ENCODE measurements at places on chromosomes 13 and 19.
A peak's percentile ranks its signal among the peaks of the same experiment; 100 is the strongest.

DNA sequence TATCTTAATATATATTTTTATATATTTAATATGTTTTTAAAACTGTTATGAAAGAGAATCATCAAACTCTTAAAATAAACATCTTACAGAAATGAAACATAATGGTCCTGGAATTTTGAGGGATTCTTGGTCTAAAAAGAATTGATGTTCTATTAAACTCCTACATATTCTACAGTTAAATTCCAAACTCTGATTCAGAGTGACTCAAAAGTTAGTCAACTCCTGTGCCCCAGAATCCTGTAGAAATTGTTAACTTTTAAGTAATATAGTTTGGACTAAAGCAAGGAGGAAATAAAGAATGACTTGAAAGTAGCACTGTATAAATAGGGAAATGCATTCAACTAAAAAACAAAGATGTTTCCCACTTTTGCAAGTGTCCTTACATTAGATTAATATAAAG is 47.7 kb downstream of the FNDC3A start:
- DNase-seq = no peak

GRCh38 chr19:11273296-11273695 is 11.0 kb upstream of the DOCK6 start:
- DNase-seq = no peak

DNA sequence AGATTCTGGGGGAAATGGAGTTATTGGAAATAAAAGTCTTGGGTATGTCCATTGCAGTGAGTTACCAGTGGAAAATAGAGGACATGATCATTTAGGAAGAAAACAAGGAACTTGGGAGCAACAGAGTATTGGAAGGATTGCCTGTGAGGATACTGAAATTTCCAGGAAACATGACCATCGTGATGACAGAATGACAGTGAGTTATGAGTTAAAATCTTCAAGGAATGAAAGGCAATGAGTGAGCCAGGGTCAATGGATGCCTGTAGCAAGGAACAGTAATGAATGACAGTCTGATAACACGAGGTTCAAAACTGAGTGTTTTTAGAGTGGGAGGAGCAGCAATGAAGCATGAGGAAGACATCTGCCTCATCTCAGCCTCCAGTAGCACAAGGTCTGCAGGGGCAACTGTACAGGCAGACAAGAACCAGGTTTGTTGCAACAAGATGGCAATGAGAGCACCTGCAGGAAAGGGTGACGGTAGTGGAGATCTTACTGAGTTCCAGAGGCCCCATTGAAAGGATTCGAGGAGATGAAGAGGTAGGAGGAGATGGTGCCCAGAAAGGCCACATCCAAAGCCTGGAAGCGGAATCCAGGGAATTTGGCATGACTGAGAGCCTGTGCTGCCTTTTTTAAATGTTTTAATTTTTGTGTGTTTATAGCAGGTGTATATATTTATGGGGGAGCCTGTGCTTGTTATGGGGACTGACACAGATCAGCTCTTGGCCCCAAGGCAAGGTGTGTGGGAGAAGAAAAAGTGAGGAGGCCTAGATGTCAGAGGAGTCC is 43.9 kb downstream of the N4BP2L1 start:
- no peak for DNase-seq

- no peak for DNase-seq
Observed at GRCh38 chr13:23411706-23412105, 21.8 kb downstream of the SACS start.

- DNase-seq = peak; percentile 32
Observed at GRCh38 chr13:26872525-26873385, 112.2 kb upstream of the GPR12 start.

DNA sequence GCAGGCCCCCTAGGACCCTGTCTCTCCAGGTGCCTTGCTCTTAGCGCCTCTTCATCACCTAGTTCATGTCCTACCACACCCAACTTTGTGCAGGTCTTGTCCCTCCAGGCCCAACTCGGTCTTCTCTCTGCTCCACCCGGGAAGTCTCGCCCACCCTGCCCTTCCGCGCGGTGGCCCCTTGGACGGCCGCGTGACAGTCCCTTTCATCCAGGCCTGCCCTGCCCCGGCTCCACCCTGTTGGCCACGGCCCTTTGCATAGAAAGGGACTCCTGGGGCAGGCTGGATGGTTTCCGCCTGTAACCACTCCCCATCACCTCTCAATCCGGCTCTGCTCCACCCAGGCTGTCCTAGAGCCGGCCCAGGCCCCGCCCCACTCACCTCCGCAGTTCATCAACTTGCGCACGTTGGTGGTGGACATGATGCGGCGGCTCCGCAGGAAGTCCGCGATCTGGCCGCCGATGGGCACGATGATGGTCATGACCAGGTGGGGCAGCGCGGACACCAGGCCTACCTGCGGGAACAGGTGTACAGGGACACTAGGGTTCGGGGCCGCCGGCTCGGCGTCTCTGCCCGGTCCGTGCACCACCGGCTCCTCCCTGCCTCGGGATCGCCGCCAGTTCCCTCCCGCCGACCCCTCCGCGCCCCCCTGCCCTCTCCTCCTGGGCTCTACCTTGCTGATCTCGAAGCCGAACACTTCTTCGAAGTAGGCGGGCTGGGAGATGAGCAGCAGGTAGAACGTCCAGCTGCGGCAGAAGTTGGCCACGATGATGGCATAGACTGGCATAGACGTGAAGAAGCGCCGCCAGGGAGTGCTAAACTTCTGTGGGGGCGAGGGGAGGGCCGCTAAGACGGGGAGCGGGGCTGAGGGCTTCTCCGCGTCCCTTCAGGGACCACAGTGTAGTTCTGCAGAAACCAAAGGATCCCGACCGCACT is 7.2 kb downstream of the GFY start:
- no peak for DNase-seq

GRCh38 chr19:48551437-48552302 is at the start of gene SULT2B1:
SULT2B1 (plus strand) TSS chr19:48552172; CDS start chr19:48552253, 81 bp downstream.
- no peak for DNase-seq

DNA sequence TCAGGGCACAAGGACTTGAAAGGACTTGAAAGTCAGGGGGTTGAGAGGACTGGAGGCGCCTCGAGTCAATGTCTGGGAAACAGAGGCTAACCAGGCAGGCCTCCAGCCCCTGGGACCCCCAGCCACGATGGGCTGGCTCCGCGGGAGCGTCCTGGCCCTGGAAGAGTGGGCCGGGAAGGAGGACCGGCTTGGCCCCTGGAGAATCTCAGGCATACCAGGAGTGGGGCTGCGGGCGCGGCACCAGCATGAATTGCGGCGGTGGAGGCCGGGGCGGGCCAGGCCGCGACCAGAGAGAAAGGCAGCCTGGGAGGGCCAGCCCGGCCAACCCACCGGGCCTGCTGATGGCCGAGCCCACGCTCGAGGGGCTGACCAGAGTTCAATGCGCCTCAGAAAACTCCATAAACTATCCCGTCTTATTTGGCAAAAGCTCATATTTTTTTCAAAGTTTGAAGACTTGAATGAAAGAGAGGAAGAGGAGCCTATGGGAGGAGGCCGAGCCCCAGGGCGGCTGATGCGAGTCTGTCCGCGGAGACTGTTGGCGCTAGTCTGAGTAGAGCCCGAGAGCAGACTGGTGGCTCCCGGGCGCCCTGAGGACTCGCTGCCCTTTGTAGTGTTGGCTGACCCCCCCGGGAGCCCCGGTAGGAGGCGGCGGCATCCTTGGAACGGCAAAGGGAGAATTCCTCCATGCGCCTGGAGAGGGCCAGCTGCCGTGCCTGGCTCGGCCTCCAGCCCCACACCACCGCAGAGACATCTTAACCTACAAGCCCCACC is 68.0 kb downstream of the MLLT1 start:
- DNase-seq = peak; percentile 12

- no peak for DNase-seq
Observed at GRCh38 chr19:15290166-15290565, 42.2 kb downstream of the BRD4 start.

GRCh38 chr19:33919291-33919690 is 122.6 kb downstream of the KCTD15 start:
- no peak for DNase-seq

GRCh38 chr13:41994696-41995095 is 33.8 kb upstream of the VWA8 start:
- no peak for DNase-seq

GRCh38 chr13:44906230-44906629 is 83.0 kb downstream of the NUFIP1 start:
- no peak for DNase-seq

DNA sequence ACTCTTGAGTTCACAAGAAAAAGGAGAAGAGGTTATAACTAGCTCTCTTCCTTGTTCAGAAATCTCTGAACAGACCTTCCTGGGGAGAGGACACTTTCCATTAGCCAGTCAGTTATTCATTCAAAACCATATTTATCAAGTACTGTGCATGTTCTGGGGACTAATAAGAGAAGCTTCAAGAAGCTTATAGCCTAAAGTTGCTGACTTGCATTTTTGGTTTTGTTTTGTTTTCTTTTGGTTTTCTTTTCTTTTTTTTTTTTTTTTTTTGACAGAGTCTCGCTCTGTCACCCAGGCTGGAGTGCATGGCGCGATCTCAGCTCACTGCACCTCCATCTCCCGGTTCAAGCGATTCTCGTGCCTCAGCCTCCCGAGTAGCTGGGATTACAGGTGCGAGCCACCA is 471.4 kb downstream of the KLF12 start:
- DNase-seq = no peak

- DNase-seq = no peak
Observed at GRCh38 chr19:17035842-17036424, 9.3 kb upstream of the CPAMD8 start.

GRCh38 chr19:35117116-35117515 is 1.5 kb downstream of the FXYD3 start:
- DNase-seq = no peak

- no peak for DNase-seq
Observed at GRCh38 chr13:41827507-41828213, 133.2 kb downstream of the VWA8 start.

DNA sequence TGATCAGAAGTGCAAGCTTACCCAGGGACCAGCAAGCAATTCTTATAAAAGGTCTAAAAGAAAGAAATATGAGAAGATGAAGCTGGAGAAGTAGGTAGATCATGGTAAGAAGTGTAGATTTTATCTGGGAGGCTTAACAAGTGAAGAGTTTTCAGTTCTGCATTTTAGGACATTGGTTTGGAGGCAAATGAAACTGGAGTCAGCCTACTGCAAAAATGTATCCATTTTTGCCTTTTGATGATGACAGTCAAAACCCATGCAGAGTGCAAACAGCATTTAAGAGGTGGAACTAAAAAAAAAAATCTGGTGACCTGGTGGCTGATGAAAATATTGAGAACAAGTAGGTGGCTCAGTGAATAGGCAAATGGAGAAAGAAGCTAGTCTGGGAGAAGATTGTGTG is 216.9 kb downstream of the DNAJC15 start:
- no peak for DNase-seq

GRCh38 chr13:60379837-60380565 is 17.0 kb upstream of the TDRD3 start:
- DNase-seq = no peak

- no peak for DNase-seq
Observed at GRCh38 chr13:35140831-35141230, 198.8 kb downstream of the NBEA start.

DNA sequence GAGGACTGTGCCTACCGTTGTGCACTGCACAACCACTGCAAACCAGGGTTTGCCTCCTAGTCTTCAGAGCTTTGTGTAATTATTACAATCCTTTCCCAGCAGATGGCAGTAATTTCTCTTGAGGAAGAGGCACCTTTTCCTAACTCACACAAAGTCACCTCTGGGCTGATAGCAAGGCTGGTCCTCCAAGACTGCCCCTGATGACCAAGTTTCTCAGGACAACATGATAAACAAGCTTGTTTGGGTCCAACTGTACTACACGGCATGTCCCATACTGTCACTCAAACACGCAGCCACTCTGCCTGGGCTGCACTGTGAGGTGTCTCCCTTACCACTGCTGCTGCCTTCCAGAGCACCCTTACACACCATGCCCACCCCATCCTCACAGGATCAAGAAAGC is 39.3 kb downstream of the RFXAP start:
- DNase-seq = no peak

DNA sequence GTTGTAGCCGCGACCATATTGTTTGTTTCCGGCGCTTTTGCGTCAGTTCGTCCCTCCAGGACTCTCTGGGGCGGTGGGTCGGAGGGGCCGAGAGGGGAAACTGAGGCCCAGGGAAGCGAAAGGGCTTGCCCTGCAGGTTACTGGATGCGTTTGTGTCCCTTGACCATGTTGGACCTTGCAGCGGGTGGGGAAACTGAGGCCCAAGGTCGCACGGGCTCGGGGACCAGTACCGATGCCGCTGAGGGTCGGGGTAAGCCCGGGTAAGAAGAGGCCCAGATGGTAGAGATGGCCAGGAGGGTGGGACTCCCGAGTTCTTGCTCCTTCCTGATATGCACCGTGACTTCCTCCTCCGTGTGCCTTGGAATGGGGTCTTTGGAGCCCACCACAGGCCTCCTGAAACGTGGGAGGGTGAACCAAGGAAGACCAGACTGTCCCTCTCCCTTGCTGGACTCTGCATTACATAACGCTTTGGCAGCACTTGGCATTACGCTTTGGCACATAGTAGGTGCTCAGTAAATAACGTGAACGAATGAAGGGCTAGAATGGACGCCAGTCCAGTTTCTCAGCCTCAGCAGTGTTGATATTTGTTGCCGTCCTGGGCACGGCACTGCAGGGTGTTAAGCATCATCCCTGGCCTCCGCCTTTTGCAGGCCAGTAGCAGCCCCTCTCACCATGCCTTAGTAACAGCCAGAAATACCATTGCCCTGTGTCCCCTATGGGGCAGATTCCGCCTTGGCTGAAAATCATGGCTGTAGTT is 743 bp downstream of the CHAF1A start:
- no peak for DNase-seq

GRCh38 chr13:34037636-34038540 is 219.9 kb downstream of the RFC3 start:
- no peak for DNase-seq

DNA sequence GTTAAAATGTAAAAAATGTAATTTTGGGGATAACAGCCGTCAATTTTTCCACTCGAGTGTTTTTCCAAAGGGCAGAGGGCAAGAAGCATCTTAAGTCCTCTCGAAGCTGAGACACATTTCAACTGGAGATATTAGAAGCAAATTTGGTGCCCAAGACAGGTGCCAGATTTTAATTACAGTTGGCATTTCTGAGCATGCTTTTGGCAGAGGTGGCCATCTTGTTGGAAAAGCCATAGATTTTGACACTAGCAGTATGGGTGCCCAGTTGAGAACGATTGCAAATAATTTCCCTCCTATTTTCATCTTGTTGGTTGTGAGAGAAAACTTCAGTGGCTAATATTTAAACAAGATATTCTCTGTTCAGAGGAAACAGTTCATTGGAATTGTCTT is 146.3 kb downstream of the TM9SF2 start:
- no peak for DNase-seq

DNA sequence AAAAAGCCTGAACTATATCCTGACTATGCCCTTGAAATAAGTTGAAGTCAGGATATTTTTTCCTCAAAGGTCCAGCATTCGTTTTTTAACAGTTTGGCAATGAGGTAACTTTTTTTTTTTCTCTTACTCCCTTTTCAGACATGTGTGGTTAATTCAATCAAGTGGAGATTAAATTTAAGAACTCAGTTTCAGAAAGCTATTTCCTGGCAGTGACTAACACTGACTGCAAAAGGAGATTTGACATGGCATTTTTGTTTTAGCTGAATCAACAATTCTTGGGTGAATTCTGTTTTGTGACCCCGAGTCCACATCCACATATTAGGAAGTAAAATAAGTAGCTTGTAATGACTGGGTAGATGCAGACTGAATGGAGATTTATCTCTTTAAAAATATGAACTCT is 716.4 kb downstream of the PCDH9 start:
- DNase-seq = no peak

Data from frontal cortex (tissue), 4 donors.